ENCODE measurements at places on chromosomes 12 and 14. TPM values are rescaled to one million over a fixed set of nuclear protein-coding genes. Genes with fewer than 3 reads are reported as not detected.

- H3K4me3 ChIP-seq, result no peak overlapping the region
- peaks cover 10% of the 10 kb centered on the region for H3K4me1 ChIP-seq
- DNase-seq, result no peak
- no peak overlapping the region for H3K27ac ChIP-seq
- no peaks in the 10 kb centered on the region for H3K36me3 ChIP-seq
Measured at GRCh38 chr14:91298576-91298975, 54.1 kb upstream of the GPR68 start.

DNA sequence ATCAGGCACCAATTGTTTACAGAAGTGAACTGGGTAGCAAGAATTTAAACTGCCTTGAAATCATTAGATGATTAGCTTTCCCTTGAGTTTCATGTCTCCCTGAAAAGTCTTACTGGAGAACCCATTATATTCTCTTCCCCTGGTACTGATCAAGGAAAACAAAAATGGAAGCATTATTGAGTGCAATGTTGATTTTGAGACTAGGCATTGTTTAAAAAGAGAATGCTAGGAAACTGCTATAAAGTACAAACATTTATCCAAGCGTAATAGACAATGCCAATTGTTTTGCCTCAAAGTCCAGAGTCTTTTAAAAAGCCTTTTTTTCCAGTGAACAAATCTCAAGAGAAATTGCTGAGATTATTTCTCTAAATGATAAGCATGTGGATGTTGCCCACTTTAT lies 197.0 kb downstream of the CCER1 start:
- H3K36me3 ChIP-seq, result peaks cover 5% of the 10 kb centered on the region
- no peaks in the 10 kb centered on the region for H3K27me3 ChIP-seq
- no peaks in the 10 kb centered on the region for H3K4me1 ChIP-seq
- H3K27ac ChIP-seq, result no peak overlapping the region
- no peak for DNase-seq
- no peak overlapping the region for H3K4me3 ChIP-seq

DNA sequence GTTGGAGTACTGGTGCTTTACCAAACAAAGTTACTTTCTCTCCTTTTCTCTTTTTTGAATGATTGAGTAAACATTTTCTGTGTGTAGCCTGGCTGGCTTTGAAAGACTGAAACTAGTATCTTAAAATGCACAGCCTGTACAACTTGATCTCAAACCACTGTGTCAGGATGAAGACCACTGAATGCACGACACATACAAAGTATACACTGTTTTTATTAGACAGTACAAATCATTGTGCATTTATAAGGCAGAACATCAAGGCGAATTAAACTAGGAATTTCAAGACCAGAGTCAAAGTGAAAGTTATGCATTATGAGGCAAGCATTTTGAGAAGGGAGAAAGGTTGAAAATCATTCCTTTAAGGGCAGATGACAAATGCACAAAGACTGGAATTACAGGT lies 59.0 kb downstream of the PIWIL1 start:
- H3K27me3 ChIP-seq, result no peaks in the 10 kb centered on the region
- no peak overlapping the region for H3K4me3 ChIP-seq
- no peak overlapping the region for H3K27ac ChIP-seq
- H3K36me3 ChIP-seq, result peaks cover 5% of the 10 kb centered on the region
- H3K4me1 ChIP-seq, result no peaks in the 10 kb centered on the region

NPFF gene
- total RNA-seq, result not detected

RNASE3 gene
- not detected for total RNA-seq

Data from HFFc6 (cell line).